ENCODE measurements at places on chromosomes 6 and 20.

GRCh38 chr6:81682235-81682795 is 70.2 kb downstream of the TENT5A start:
- no peak for DNase-seq

- peak; percentile 6 for DNase-seq
These were observed 22.2 kb downstream of the CEP57L1 start for GRCh38 chr6:109117346-109118035.

GRCh38 chr20:57654998-57655808 is 35.0 kb upstream of the ZBP1 start:
- no peak for DNase-seq

GRCh38 chr6:100099189-100100074 is 105.4 kb upstream of the MCHR2 start:
- DNase-seq = peak; percentile 10

DNA sequence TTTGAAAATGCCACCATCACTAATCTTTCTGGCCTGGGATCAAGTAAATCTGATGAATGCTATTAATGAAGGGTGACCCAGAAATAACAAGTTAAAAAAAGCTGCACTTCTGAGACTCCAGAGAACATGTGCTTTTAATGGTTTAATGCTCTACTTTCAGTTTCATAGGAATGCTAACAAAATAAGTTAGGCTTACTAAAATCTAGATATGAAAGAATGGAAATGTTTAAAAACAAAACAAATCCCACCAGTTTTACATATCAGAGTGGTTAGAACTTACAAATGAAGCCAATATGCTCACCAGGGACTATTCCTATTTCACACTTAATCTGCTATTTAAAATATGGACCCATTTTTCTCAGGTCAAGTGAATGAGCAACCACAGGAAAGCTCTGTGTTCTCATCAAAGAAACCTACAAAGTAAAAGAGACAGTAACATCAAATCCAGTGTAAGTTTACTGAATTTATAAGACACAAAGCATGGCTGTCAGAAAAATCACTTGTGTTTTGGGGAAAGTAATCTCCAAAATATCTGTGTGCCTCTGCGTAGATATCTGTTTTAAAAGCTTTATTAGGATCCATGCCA is 40.3 kb downstream of the FYN start:
- DNase-seq = peak; percentile 18

DNA sequence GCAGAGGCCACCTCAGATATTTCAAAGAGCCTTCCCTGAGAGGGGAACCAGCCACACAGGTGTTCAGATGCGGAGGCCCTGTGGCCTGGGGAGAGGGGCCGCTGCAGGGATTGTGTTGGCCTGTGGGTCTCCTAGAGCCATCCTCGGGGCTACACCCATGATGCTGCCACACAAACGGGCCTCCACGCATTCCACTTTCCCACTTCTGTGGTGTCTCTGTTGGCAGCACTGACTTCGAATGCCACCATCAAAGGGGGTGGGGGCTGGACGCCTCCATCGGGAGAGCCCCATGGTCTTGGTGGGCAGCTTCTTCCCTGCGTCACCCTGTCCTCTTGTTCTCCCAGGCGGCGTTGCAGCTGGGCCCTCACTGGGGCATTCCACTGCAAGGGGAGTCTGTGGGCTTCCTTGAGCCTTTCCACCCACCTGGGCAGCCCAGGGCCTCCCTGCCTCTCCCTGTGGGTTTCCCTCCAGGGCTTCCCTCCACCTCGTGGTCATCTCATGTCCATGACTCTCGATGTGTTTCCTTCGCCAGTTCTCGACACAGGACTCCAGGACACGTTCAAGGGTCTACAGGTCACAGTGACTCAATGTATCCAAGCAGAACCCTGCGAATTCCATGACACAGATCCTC is 145.5 kb downstream of the ERMARD start:
- no peak for DNase-seq
